GM04503 (cell line): ENCODE measurements at places on chromosomes 1 and 21.

- no peak for DNase-seq
These were observed 2.8 kb upstream of the ECE1 start for GRCh38 chr1:21292984-21293536.

DNA sequence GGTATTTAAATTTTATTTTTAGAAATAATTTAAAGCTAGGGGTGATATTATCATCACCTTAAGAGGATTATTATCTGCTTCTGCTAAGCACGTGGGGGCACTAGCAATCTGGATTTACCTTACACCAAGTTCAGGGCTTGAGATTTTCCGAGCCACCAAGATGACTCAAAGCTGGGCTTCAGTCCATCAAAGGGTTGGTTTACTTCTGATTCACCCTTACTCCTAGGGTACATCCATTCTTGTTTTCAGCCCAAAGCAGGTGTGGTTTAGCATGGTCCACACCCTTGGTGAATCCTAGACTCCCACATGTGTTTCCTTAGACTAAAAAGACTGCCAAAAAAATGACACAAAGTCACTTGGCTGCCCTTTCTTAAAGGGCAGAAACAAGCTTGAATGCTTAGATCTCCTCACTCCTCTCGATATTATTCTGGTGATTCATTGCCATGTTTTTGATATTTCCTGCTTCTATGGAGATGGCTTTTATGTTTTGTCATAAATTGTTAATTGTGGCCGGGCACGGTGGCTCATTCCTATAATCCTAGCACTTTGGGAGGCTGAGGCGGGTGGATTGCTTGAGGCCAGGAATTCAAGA is 9.8 kb upstream of the PRSS38 start:
- DNase-seq: peak; percentile 98

DNA sequence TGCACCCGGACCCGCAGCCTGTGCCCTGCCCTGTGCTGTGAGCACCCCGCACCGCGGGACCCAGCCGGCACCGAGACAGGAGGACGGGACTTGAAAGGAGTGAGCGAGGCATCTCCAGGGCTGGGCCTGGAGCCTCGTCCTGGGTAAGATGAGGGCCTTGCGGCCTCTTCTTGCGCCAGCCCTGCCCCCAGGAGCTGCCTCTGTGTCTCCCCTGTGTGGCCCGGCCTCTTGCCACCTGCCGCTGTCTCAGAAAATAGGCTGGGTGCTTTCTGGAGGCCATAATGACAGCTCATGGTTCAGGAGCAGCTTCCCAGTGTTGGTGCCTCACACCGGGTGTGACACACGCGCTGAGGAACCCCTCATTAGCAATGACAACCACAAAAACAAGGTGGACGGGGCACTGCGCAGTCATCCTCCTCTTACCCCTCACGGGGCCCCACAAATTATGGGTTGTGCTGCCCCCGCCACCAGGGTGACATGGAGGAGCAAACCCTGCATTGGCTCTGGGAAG is 161.5 kb upstream of the C1orf174 start:
- no peak for DNase-seq

GRCh38 chr1:19647643-19648042 is 3.5 kb downstream of the NBL1 start:
- no peak for DNase-seq

- no peak for DNase-seq
These were observed 589.1 kb upstream of the ADAMTS5 start for GRCh38 chr21:27555996-27556395.

- DNase-seq: no peak
These were observed 271.7 kb downstream of the NPHP4 start for GRCh38 chr1:5720484-5720883.

DNA sequence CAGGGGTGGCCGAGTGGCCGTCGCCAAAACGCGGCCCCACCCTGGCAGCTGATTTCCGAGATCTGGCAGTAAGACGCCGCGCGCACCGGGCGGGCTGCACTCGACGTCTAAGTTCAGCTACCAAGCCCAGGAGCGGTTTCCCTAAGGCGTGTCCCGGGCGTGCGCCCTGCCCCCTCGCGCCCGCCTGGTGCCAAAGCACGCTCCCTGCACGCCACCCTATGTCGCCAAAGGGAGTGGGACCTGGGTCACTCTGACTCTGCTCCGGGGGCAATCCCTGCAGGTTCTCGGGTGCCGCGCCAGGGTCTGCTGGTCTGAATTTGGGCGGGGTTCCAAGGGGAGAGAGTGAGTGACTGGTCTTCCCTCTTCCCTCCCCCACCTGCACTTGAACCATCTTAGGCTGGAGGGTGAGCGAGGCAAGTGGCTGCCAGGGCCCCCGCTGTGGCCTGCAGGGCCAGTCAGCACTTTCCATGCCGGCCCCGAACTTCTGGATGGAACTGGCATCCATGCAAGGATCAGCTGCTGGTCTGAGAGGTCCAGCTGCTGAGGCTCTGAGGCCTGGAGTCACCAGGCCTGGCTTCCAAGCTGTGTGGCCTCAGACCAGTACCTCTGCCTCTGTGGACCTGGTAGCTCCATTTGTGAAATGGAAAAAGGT is at the start of gene LRRC38:
LRRC38 (minus strand) TSS at position 109 of the 652 bp plus-strand sequence. CDS start 410 bp downstream, outside the sequence.
- DNase-seq: no peak

DNA sequence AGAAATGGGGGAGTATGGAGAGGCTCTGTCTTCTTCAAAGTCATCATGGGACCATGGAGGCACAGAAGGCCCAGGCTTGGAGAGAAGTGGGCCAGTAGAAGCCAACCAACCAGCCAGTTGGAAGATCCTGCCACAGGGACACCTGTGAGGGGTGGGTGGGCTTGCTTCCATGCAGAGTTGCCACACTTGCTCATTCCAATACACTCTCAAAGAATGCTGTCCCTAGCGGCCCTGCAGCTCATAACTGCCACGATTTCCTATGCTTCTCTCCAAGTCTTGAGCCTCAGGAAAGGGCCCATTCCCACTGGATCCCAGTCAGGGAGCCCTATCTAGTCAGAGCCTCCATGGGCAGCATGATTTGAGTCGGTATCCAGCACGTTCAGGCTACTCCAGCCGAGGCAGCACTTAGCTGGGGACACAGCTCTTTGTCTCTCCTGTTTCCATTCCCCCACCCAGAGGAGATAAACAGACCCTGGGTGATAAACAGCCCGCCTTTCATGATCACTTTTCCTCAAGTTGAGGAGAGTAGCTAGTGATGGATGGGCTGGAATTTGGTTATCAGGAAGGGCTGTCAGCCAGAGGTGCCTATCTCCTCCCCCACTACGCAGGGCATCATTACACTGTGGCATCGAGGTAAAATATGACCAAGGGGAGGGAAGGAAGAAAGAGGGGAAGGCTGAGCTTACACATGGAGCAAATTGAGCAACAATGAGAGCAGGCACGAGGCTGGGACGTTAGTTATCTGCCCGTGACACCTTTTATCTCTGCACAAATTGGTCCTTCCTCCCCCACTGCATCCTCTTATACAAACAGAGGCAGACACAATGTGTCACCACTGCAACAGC is 64.6 kb downstream of the ERI3 start:
- no peak for DNase-seq

GRCh38 chr1:183180634-183181056 is 5.4 kb upstream of the LAMC2 start:
- DNase-seq: peak; percentile 50

- DNase-seq: no peak
These were observed 15.9 kb downstream of the RABIF start for GRCh38 chr1:202873026-202873425.

DNA sequence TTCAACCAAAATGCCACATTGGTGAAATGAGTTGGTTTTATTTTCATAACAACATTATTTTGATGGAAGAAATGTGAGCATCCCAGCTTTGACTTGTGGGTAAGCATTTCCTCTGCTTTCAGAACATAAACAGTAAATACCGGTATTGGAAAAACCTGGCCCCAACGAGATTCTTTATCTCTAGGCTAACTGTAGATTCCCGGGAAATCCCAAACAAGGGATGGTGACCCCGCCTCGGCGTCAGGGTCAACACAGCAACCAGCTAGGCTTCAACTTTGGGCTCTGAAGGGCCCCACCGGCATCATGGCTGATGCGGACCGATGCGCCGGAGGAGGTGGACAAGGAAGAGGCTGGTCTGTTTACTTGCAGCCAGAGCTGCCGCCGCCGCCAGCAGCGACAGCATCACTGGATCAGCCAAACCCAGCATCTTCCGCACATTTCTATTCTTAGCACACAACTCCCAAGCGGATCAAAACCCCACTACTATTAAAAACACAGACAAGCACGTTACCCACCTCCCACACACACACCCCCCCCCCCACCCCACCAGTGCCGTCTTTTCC is 1.1 kb downstream of the AKT3 start:
- DNase-seq: no peak

DNA sequence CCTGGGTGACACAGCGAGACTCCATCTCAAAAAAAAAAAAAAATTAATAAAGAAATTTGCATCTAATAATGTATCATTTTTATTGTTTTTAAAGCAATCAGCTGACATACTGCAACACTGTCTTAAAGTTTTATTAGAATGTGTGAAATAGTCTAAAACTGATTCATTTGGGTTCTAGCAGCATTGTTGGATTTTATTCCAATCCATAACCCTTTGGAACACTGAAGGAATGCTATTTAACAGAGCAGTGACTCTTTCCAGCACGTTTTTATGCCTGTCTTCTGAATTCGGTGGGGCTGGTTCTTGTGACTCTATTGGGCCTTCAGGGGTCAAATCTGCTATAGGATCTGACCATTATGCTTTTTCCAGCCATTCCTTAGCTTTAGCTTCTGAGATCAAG is 18.2 kb upstream of the FMO4 start:
- DNase-seq: peak; percentile 34

DNA sequence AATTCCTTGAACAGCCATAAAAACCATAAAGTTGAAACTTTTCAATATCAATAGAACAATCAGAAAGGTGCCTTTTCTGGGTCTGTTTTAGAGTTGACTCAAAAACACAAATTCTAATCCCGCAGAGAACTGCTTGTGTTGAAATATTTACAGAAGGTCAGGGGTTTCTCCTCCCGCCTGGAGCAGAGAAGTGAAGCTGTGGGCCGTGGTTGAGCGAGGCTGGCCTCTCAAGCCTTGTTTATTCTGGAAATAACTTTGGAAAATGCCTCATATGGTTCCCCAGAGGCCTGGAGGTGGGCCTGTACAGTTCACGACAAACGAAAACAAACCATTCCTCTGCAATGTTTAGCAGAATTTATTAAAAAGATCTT is 90.8 kb upstream of the ERRFI1 start:
- peak; percentile 37 for DNase-seq

- DNase-seq: no peak
These were observed 848 bp downstream of the DNM3 start for GRCh38 chr1:171841931-171842761.
